ENCODE measurements at places on chromosomes 4 and X.

- DNase-seq = no peak
Measured at GRCh38 chr4:109414938-109415337, 18.7 kb upstream of the SEC24B start.

DNA sequence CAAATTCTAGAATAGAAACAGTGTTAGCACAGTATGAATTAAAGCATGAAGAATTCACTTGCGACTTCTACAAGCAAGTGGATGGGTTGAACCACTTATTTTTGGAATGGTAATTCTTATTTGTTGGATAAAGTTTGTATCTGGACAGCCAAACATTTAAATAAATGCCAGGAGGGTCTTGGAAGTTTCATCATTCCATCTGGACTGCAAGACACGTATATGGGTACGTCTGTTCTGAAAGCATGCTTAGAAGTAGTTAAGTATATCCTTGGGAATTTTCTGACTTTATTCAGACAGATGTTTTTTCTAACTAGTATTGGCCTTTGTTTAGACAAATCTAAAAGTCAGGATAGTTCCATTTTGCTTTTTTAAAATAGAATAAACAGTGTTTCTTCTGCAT lies 77.5 kb upstream of the CASK start:
- no peak for DNase-seq

- no peak for DNase-seq
Measured at GRCh38 chr4:95426455-95426854, 122.3 kb downstream of the UNC5C start.

DNA sequence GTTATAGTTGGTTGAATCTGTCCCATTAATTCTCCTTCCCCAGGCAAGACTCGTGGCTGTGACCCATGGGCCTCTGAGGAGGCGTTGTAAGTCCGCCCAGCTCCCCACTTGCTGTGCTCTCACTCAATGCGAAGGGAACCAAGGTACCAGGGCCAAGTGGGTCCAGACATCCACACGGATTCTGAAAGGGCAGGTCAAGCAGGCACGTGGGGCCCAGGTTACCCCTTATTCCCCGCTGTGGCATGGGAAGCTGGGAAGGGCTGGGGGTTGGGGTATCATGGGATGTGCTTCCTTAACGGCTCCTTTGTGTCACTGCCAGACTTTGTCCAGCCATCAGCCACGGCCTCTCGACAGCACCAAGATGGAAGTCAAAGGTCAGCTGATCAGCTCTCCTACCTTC lies 3.1 kb downstream of the CCDC120 start:
- DNase-seq = no peak

GRCh38 chr4:181488926-181489325 lies 754.3 kb upstream of the TENM3 start:
- no peak for DNase-seq

GRCh38 chrX:84357296-84357695 lies 145.0 kb downstream of the HDX start:
- no peak for DNase-seq

- DNase-seq = no peak
Measured at GRCh38 chrX:19842542-19842941, 44.9 kb downstream of the SH3KBP1 start.
